Myocyte (in vitro differentiated cells): ENCODE measurements at places on chromosomes 11 and 22.

DNA sequence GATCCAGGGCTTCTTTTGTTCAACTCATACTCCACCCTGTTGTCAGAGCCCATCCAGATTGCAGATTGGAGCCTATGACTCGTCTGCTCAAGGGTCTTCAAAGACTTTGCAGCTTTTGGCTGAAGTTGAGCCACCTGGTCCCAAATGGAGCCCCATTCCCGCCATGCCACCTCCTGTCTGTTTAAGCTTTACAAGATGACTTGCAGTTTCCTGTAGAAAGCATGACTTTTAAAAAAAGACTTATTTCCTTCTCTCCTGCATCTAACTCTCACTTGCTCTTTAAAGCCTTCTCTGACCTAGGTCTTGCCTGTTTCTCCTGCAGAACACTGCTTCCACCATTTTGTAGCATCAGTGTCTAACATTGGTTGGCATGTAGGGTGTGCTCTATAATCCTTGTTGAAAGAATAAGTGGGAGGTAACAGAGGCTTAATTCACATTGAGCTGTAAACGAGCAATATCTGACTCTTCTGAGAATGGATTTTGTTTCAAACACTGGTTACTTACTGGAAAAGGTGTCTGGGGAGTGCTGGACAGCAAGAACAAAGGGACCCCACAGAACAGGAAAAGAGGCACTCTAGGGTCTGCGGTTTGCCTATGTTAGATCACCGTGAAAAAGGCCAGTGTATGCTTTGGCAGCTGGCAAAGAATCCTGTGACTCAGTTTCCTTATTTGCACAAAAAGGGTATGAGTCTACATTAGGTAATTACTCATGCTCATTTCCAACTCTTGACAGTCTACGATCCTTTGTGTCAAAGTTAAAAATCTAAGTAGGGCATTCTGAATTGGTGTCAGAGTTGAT is 30.3 kb downstream of the NF2 start:
- no peak for DNase-seq

DNA sequence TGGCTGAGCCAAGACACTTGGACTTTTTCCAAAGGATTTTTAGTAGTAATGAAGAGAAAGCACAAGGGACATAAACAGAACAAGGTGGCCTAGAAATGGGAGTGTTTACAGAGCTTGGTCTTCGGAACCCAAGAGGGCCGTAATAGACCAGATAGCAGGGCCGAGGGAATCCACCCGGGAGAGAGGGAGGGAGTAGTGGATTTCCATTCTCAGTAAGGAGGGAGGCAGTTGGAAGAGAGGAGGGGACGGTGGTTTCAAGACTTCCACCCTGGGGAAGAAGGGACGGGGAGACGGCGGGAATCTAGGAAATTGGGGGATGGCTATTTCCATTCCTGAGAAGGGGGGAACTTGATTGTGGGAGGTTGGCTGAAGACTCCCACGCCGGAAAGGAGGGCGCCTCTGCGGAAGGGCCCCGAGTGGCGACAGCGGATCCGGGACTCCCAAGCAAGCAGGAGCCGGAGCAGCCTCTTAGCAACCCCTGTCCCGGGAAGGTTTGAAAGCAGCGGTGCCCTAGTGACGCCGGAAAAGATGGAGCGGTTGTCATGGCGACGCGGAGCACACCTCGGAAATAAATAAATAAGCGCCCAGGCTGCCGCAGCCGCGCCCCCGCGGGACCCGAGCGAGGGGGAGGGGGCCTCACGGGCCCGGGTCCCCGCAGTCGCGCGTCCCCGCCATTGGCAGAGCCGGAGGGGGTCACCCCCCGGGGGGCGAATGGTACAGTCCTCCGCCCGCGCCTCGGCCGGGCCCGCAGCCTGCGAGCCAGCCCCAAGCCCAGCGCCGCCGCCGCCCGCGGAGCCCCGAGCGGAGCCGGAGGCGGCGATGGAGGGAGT is 31.6 kb downstream of the EIF3F start:
- peak; percentile 83 for DNase-seq

- no peak for DNase-seq
Measured at GRCh38 chr11:110272919-110273318, 23.5 kb downstream of the RDX start.

- DNase-seq: no peak
Measured at GRCh38 chr11:30116512-30116911, 99.7 kb upstream of the KCNA4 start.

GRCh38 chr11:207863-208180 is 314 bp downstream of the RIC8A start:
- DNase-seq: no peak

DNA sequence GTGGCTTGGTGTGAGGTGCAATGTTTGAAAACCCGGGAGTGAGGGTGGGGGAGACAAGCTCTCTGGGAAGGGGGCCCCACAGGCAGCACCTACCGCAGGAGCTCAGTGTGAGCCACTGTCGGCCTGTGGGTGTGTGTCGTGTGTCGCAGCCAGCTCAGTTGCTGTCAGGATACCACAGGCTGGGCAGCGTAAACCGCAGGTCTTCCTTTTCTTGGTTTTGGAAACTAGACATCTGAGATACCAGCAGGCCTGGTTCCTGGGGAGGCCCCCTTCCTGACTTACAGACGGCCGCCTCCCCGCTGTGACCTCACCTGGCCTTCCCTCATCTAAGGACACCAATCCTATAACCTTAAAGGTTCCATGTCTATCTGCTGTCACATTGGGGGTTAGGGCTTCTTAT is 19.4 kb downstream of the IRF7 start:
- no peak for DNase-seq

DNA sequence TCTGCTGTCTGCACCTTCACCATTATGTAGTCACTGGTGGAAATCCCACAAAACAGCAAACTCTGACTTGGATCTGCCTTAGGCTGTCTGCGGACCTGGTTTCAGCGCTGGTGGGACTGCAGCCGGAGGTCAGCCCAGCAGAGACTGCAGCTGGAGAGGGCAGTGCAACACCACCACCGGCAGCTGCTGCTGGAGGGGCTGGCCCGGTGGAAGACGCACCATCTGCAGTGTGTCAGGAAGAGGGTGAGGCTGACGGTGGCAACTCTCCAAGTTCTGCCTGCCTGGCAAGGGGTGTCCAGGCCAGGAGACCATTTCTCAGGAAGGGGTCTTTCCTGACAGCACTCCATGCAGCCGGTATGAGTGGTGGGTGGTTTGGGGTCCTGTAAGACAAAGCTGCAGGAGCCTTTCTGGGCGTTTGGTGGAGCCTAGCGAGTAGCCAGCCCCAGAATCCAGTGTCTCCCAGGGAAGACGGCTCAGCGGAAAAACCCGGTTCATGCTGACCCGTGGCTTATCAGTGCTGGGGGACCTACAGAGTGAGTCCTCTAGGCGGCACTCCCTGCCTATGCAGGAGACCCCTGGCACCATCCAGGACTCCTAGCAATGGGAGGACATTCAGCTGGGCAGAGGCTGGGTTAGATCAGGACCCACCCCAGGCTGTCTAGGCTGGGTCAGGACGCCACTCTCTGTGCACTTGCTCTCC is 50.8 kb downstream of the PISD start:
- peak; percentile 82 for DNase-seq

DNA sequence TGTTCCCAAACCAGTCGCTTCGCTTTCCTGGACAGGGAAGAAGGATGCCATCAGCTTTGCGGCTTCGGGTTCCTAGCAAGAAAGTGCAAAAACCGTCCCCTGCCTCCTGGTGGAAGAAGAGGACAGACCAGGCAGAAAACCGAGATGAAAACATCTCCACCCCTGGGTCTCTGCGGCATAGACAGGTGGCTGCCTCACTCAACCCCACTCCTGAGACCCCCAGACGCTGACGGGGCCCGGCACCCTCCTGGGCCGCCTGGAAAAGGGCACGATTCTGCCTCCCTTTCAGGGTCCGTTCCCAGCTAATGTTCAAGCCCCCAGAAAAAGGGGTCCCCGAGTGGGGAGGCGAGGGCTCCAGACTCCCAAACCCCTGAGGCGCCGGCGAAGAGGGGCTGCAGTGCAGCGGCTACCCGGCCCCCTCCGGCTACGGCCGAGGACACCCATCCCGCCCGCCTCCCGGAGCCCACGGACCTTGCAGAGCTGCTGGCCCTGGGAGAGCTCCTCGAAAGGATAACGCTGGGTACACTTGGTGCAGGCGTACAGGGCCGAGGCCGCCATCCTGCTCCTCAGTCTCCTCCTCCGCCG is 569 bp downstream of the FAM76B start:
- DNase-seq: peak; percentile 60

DNA sequence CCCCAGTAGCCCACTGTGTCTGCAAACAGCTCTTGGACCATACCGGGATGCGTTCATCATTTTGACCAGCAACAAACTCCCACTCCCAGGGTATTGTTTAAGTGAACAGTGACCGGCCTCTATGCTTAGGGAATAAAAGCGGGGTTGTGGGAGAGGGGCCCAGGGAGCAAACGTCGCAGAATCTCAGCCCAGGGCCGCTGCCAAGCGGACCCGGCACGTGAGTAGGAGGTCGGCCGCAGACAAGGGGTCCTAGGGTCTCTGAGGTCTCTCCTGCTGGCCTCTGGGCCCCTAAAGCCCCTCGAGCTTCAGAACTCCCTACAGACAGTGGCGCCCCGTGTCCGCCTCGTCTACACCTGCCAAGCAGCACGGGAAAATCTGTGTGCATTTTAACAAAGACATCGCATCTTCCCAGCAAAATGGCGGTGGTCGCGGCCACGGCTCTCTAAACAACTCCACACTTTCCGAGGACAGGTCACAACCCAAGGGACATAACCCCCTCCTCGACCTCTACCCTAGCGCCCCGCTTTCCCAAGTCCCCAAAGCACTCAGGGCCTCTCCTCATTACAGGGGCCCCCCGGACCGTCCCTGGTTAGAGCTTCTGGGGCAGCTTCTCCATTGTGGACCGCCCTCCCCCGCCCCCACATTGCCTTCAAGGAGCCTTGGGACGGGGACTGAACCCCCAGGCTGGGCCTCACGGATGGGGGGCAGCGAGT is 3.9 kb upstream of the GCAT start:
- DNase-seq: no peak

DNA sequence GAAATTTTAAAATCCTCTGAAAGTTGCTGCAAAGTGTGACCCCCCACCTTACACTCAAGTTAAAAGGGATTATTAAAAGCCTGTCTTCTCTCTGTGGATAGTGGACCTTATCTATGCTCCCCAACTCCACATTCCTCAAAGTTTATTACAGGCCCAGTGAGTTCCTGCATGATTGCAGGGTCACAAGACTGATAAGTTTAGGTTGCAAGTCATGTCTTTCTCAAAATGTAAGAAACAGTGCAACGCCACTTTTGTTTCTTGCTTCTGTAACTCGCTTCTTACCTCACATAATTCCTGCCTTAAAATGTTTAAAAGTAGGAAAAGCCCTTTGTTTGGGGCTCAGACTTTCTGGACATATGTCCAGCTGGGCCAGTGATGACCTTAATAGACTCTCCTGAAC is 38.4 kb upstream of the GLYAT start:
- no peak for DNase-seq

DNA sequence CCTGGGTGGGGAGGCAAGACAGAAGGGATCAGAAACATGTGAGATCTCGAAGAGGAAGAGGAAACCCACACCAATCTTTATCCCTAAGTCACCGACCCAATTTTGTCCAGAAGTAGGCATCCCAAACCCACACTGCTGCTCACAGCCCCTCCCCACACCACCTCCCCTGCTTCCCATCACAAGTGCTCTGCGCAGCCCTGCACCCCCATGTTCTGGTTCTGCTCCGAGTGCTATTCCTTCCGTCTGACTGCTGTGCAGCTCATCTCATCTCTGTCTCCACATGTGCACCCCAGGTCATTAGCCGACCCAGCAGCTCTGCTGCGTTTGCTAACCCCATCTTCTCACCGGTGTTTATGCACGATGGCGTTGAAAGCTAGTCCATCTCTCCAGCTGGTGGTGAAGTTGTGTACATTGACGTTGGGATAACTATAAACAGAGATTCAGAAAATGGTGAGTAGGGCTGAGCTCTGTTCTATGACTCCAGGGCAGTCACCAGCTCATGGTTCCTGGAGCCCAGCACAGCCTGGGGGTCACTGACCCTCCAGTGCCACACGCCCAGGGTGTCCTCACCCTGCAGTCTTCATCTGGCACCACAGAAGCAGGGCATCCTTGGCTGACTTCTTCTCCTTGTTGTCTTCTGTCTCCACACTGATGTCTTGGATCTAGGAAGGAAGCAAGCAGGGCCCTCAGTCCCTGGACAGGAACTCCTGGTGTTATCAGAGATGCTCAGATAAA is 15.1 kb downstream of the SPTBN2 start:
- no peak for DNase-seq

GRCh38 chr11:27055065-27055682 is 14.6 kb downstream of the BBOX1 start:
- DNase-seq: peak; percentile 83
